Muscle of leg (tissue), 16 donors: ENCODE measurements at places on chromosomes 13 and 19.

GRCh38 chr13:27293873-27294515, 23.4 kb downstream of the RASL11A start:
- peak; percentile 19 for DNase-seq

GRCh38 chr19:2733930-2734588, 5.8 kb downstream of the SLC39A3 start:
- DNase-seq: no peak

DNA sequence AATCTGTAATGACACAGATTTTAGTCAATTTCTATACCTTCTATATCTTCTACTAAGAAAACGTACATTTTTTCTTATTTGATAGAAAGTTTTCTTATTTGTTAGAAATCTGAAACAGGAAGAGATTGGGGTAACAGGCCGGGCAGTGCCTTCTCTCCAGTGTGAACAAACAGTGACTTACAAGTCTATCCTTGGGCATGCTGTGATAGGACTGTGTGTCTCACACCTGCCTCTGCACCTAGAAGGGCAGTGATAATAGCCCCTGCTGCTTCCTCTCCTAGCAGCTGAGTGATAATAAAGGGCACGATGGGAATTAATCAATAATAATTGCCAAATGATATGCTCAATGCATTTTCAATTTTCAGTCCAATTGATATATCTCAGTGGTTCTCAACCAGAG, 1.4 kb downstream of the TMEM272 start:
- no peak for DNase-seq

- DNase-seq: peak; percentile 90
Measured at GRCh38 chr13:98495627-98496478, 81.1 kb downstream of the STK24 start.

GRCh38 chr19:49890349-49891311, 6.1 kb downstream of the IL4I1 start:
- DNase-seq: no peak

- no peak for DNase-seq
Measured at GRCh38 chr13:23673867-23674605, 103.8 kb downstream of the TNFRSF19 start.

GRCh38 chr13:37923236-37923635, 53.7 kb upstream of the TRPC4 start:
- DNase-seq: no peak

DNA sequence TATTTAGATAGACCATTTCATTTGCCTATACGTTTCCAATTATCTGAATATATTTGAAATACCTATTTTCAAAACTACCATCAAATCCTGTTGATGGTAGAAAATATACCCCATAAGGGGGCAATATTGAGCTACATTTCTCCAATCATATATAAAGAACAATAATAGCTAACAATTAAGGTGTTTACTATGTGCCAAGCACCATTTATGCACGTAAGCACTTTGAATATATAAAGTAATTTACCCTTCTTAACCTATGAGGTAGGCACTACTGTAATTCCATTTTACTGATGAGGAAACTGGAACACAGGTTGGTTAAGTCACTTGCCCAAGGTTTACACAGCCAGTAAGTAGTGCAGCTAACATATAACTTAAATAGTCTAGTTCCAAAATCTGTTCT, 79.2 kb downstream of the UBL3 start:
- DNase-seq: no peak

DNA sequence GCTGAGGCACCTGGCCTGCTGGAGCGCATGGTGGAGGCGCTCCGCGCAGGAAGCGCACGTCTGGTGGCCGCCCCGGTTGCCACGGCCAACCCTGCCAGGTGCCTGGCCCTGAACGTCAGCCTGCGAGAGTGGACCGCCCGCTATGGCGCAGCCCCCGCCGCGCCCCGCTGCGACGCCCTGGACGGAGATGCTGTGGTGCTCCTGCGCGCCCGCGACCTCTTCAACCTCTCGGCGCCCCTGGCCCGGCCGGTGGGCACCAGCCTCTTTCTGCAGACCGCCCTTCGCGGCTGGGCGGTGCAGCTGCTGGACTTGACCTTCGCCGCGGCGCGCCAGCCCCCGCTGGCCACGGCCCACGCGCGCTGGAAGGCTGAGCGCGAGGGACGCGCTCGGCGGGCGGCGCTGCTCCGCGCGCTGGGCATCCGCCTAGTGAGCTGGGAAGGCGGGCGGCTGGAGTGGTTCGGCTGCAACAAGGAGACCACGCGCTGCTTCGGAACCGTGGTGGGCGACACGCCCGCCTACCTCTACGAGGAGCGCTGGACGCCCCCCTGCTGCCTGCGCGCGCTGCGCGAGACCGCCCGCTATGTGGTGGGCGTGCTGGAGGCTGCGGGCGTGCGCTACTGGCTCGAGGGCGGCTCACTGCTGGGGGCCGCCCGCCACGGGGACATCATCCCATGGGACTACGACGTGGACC, 9.7 kb upstream of the STRN4 start:
- DNase-seq: no peak

DNA sequence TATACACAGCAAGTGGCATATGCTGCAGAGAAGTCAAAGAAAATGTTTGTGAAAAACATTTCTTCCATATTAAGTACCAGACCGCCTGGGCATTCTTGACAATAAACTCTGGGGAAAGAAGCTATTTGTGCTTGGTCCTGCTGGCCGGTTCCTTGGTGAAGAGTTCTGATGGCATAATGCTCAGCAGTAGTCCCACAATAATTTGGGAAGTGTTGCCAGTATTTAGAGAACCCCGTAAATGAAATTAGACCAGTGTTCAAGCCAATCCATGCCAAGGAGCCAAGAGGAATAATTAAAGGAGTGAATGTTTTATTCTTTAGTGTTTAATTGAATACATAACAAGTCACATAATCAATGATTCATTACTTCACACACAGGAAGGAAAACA, 6.3 kb downstream of the KCTD12 start:
- DNase-seq: no peak

- DNase-seq: no peak
Measured at GRCh38 chr13:112320303-112320702, 55.9 kb upstream of the SPACA7 start.

DNA sequence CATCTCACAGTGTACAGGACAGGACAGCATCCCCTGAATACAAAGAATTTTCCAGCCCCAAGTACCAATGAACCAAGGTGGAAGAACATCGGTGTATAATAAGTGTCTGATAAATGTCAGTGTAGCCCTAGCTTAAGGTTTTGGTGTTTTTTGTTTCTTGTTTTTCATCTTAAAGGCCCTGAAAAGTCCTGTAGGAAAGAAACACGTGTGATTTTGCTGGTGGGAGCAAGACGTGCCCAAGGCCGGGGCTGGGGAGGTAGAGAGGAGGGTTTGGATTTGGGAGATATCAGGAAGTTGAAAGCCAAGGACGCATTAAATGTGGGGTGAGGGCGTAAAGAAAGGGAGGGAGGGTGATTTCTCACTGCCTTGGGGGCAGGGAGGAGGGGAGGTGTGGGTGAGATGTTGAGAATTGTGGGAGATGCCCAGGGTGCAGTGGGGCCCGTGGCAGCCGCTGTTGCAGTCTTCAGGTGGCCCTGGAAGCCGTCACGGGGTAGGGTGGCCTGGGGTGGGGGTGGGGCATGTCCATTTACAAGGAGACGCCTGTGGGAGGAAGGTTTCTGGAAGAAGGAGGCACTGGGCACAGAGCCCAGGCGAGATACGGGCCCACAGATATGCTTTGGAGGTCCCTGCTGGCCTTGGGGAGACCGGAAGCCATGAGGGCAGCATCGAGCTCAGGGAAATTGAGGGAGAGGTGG, 6.7 kb downstream of the CAMSAP3 start:
- no peak for DNase-seq

- DNase-seq: no peak
Measured at GRCh38 chr13:84029396-84029795, 147.1 kb upstream of the SLITRK1 start.

DNA sequence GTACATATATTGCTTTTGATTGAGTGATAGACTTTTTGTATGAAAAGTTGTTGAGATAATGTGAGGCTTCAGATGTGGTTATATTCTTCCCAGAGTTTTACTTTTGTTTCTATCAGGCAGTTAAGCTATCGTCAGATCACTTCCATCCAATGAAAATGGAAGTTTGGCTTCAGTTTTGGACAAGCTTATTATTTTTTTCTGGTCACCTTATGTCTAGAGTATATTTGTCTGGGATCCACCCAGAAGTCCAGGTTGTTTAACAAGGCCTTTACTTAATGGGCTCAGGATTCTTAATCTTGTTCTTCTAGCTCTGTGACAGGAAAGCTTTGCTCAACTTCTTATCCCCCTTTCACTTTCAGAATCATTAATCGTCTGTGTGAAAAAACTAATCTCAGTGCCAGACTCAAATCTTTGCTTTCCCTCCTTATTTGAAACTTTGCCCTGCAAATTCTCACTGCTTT, 150.9 kb downstream of the PDS5B start:
- DNase-seq: no peak

DNA sequence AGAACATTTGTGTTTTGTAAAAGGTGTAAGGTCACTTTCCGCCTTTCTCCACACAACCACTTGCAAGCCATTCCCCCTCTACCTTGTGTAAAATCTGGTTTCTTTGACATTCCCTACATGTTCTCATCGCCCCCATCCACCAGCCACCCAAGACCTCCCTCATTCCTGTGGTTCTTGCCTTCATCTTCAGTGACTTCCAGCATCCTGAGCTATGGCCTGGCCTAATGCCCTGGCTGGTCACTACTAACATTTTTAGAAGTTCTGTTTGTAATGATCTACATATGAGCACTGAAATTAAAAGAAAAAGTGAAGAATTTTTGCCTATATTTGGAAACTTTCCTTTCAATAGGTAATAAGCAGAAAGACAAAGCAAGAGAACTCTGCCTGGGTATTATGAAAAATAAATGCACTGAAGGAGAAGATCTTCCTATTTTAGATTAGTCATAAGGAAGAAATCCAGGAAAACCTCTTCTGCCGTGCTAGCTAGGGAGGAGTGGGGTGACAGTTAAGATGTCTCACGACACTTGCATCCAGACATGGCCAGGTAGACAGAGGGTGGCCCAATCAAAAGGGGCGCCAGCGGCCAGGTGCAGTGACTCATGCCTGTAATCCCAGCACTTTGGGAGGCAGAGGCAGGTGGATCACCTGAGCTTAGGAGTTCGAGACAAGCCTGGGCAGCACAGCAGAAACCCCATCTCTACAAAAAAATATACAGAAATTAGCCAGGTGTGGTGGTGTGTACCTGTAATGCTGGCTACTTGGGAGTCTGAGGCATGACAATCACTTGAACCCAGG, 28.1 kb upstream of the MPHOSPH8 start:
- DNase-seq: no peak

GRCh38 chr13:55467476-55467875, 1673.2 kb upstream of the PRR20A start:
- DNase-seq: no peak

GRCh38 chr19:38674388-38675171, 27.1 kb downstream of the ACTN4 start:
- peak; percentile 60 for DNase-seq

DNA sequence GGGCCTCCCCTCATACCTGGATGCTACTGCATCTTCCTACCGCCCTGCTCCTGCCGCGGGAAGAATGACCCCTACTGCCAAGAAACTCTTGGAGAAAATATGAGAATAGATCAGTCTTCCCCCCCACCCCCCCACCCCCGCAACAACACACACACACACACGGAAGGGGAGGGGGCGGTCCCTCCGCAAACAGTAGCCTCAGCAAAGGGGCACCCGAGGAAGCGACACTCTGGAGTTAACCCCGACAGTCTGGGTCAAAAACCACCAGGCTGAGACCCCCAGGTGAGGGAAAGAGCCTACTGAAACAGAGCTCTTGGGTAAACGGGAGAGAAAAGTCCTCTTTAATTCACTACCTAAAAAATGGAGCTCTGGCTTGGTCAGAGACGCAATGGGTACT, 1.2 kb downstream of the MED26 start:
- peak; percentile 17 for DNase-seq

DNA sequence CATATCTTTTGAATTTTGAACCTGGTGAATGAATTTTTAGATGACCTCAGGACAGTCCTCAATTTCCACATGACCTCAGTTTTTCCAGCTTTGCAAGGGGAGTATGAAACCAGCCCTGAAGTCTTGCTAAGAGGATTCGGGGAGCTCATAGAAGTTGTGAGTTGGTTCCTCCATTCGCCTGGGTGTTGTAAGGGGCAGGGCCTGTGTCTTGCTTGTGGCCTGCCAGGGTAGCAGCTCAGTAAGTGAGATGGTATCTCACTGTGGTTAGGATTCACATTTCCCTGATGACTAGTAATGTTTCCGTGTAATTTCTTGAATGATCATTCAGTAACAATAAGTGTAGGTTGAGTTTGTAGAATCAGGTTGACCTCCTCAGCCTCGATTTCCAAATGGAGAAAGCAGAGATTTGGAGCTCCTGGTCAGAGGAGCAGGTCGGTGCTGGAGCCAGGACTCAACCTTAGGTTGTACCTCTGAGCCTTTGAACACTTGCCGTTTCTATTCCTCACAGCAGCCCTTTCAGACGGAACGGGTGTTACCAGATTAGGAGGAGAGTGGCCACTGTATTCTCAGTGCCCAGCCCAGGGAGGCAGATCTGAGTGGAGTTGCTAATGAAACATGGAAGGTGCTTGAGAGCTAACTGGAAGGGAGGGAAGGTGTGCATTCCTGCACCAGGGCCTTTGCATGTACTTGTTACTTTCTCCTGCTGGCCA, 14.6 kb downstream of the NACC1 start:
- DNase-seq: no peak

DNA sequence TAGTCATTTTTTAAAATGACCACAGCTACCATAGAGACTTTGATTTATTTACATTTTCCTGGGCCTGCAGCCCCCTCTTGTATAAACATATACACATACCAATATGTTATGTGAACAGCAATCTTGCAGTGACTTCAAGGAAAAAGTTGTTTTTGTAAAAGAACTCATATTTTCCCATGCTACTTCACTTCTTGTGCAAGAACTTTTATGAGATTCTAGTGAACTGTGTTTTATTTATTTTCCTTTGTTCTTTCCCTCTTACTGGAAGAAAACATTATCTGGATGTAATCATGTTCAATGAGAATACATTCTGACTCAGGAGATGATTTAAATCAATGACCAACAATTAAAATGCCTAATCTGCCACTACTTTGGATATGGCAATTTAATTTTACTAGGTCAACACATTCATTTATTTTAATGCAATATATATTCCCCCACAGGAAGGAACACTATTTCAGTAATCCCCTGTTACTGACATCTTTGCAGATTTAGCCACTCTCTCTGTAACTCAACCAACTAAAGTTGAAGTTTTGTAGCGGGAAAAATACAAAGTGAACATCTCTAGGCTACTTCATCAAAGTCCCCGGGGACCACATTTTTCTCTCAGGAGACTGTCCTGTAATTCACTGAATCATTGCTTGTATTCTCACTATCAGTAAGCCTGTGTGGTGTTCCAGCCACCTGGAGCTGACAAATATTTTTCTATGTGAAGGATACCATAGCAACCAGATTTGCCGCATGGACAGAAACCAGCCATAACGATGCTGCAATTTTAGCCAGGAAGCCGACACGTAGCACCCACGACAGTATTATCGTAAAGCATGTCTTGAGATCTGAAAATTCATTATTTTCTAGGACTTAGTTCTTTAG, 90.5 kb downstream of the STARD13 start:
- peak; percentile 93 for DNase-seq

GRCh38 chr19:41702171-41702651, 6.2 kb upstream of the CEACAM5 start:
- no peak for DNase-seq
